ENCODE measurements at places on chromosomes 5 and 9.

DNA sequence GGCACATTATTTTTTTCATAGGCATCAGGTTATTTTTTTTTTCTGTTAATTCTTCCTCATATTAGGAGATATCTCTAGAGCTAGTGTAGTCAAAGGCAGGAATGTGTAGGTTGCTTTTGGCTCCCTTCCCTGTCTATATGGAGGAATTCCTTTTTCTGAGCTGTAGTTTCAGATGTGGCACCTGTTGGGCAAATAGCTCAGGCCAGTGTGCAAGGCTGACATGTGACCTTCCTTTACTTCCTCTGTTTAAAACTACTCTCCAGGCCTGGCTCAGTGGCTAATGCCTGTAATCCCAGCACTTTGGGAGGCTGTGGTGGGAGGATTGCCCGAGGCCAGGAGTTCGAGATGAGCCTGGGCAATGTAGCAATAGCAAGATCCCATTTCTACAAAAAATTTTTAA, 40.5 kb upstream of the KIAA1958 start:
- no peak for DNase-seq

- DNase-seq: no peak
Observed at GRCh38 chr5:176446884-176447590, 1.1 kb upstream of the FAF2 start.

DNA sequence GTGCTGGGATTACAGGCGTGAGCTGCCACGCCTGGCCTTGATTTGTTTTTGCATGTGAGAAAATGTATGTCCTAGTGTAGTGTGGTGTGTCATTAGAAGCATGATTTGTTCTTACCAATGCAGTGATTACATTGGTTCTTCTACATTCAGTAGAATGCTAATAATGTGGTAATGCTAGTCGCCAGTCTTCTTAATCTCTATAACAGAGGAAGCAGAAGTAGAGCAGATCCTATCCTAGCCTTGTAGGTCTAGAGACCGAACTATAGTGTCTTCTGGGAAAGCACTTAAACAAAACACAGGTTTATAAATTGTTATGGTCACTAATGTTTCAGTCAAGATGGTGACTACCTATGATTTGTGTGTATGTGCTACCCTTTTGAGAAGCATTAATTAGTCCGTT, 197.5 kb upstream of the DMRT1 start:
- DNase-seq: no peak

- no peak for DNase-seq
Observed at GRCh38 chr5:168207450-168208029, 83.9 kb upstream of the WWC1 start.

DNA sequence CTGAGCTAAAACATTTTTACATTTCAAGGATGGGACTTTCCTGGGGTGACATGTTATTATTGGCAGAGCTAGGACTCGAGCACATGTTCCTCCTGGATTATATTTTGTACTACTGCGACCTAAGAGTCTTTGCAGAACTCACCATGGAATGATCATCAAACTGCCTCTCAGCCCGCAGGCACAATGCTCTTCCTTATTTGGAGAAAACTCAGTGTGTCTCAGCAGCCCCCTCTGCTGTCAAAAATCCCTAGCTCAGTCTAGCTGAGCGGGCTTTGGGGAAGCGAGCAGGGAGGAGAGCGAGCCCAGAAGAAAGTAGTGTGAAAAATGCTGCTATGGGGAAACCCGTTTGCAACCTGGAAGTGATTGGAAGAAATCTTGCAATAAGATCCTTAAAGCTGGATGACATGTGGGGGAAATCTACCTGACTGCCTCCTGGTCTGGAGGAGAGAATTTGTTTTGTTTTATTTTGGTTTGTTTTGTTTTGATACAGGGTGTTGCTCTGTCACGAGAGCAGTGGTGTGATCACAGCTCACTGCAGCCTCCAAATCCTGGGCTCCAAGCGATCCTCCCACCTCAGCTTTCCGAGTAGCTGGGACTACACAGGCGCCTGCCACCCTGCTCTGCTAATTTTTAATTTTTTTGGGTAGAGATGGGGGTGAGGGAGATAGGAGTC, 89.9 kb upstream of the CLINT1 start:
- peak; percentile 76 for DNase-seq

- DNase-seq: no peak
Observed at GRCh38 chr9:125911861-125912644, 164.9 kb downstream of the PBX3 start.

- no peak for DNase-seq
Observed at GRCh38 chr9:78791779-78792178, 494.9 kb downstream of the PSAT1 start.

GRCh38 chr5:10828241-10828640, 67.2 kb upstream of the DAP start:
- no peak for DNase-seq

DNA sequence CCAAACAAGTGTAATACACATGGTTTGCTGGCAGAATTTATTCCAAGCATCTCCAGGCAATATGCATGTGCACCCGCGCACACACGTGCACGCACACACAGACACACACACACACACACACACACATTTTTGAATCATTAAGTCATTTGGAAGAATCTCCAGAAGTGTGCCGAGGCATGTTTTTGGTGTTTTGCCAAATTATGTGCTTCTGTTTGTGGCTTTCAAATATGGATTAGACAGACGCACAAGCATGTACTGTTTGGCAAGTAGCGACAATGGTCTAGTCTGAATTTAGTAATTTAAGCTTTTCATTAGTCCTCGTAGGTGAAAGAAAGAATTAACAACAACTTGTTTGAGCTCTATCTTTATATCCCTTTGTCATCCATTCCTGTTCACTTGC, 36.7 kb downstream of the NFIB start:
- DNase-seq: no peak

GRCh38 chr9:99336005-99336404, 113.9 kb downstream of the SEC61B start:
- no peak for DNase-seq

- no peak for DNase-seq
Observed at GRCh38 chr9:130390390-130390789, 54.4 kb upstream of the ASS1 start.

DNA sequence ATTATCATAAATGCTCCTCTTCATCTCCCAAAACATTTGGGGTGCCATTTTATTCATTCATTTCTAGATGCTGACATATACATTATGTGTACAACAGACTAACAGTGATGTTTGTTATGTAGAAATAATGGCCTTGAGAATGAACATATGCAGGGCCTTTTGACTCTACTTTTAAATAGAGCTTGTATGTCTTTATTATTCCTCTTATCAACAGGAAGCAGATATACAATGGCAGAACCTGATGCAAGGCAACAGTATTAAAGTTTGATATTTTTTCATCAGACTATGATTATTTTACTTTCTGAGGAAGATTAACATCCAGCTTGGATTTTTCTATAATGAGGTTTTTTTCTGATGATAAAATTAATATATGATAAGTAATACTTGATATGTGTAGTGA, 44.1 kb downstream of the SNX18 start:
- no peak for DNase-seq

DNA sequence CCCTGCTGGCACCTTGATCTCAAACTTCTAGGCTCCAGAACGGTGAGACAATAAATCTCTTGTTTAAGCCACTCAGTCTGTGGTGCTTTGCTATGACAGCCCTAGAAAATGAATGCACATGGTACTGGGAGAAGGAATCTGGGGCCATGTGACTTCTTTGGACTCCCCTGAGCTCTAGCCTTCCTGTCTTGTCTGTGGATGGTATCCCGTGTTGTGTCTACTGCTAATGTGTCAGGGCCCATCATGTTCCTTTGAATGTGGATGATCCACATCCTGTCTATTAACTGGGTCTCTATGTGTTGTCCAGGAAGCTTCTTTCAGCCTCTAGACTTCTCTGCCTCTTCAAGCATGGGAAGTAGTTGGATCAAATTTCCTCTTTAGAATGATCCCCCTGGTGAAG, 25.1 kb downstream of the IL7R start:
- no peak for DNase-seq

DNA sequence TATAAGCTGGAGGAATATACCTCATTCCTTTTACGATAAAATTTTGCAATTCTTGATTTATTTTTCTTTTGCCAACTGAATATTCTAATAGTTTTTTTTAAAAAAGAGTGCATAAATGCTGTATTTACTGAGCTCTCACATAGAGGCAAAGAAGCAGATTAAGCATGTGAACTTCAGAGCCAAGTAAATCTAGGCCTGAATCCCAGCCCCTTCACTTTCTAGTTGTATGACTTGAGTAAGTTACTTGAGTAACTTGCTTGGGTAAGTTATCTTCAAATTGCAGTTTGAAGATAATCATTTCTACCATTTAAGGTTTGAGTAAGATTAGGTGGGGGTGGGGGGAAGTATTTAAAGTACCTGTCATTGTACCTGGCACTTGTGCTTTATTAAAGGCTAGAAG, 21.8 kb downstream of the LURAP1L start:
- no peak for DNase-seq

DNA sequence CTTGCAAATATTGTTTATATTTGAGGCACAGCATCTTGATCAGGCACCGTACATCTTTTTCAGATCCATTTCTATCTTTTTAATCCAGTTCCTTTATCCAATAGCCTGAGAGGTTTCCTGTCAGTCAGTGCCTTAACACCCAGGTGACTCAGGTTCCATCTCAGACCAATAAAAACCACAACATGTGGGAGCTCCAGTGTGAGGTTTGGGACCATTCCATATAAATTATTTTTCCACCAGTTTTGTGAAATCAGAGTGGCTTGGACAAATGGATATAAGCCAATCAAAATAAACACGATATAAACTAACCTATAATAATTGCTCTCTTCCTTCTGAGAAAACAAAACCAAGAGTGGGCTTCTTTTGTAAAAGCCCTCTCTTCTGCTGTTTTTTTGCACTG, 351.3 kb downstream of the NTRK2 start:
- no peak for DNase-seq

GRCh38 chr5:85656050-85656449, 961.7 kb upstream of the COX7C start:
- no peak for DNase-seq

DNA sequence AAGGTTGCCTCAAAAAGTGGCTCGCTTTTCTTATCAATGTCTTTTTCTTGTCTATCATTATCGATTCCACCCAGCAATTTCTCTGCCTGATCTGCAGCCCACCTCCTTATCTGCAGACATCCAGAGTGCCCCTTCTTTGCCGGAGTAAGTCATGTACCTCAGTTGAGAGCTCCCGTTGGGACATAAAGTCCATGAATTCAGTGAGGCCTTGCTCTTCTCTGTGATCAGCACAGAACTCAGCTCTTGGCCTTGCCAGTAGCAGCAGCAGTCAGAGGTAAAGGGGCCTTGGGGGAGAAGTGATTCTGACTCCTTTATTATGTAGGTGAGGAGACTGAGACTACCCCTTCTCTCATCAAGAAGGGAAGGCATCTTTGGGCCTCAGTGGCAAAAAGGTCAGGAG, 24.9 kb upstream of the DCAF12 start:
- no peak for DNase-seq

GRCh38 chr5:93756372-93756771, 15.0 kb upstream of the POU5F2 start:
- DNase-seq: no peak

All from NCI-H2081 treated with DMSO at 0.1 percent for 48 hours (cell line).